Tibial nerve (tissue), 4 donors: ENCODE measurements at places on chromosomes 4 and X. TPM values are rescaled to one million over a fixed set of nuclear protein-coding genes. Genes with fewer than 3 reads are reported as not detected.

- no peak for DNase-seq
Observed at GRCh38 chr4:149684516-149684915, 131.1 kb downstream of the IQCM start.

DNA sequence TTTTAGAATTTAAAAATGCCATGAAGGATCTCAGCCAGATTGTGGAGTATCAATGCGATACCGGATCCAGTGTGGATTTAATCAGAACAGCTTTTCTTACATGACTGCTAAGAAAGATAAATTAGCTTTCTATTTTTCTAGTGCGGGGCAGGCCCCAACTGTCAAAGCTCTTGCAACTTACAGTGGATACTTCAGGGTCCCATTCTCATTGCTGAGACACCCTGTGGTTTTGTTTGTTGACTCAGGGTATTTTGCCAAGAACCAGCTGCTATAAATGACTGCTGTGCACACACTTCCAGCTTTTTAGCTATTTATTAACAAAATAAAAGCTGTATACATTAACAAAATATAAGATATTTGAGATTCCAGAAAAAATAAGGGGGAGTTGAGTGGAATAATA is 166.4 kb downstream of the DCLK2 start:
- no peak for DNase-seq

DNA sequence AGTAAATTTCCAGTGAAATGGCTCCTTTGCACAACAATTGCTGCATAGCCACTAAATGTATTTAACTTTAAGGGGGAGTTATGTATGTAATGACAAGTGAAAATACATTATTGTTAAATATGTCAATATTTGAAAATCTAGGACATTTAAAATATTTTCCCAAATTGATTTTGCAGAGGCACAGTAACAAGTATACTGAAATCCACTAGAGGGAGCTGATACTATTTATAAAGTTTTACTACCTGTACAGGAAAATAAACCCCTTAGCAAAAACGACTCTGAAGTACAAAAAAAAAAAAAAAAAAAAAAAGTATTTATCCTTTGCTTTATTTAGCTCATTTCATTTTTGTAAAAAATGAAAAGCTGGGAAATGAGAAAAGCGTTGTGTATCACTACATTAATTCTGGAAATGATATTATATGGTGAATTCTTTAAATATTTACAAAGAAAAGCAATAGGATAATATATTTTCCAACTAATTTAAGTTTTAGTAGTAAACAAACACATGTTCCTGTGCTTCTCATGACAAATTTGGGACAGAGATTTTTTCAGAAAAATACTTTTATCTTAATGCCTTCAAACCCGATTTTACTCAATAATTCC is 727.7 kb downstream of the DMD start:
- DNase-seq = no peak

DNA sequence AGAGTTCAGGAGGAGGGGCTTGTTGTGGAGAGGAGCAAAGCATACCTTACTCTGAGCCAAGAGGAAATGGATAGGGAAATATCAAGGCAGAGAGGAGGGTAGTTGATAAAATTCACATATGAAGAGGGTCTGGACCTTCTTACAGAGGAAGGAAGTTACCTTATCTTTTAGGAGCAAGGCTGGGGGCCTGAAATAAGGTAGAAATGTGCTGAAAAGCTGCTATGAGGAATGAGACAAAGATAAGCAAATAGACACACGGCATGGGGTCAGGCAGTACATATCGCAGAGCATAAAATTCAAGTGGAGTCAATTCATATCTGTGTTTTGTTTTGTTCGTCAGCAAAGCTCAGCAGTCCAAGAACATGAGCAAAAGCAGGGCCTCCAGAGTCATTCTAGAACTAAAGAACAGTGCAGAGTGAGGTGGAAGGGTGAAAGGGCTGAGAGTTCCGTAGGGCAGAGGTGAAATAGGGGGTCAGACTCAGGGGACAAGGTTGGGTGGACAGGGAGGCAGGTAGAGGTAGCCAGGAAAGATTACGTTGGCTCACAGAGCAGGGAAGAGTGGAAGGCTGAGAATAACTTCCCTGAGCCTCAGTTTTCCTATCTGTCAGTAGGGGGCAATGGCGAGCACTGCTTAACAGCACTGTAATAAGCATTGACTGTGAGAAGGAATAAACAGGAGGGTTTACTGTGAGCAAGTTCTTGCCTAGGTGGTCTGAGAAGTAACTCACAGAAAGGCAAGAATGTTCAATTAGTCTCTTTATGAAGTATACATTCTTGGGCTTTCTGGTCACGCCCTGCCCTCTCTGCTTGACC is 9.2 kb downstream of the VSIG4 start:
- DNase-seq = no peak

- DNase-seq = no peak
Observed at GRCh38 chrX:69014200-69014599, 151.1 kb downstream of the PJA1 start.

GRCh38 chr4:152083338-152083737 is 322.5 kb upstream of the GATB start:
- no peak for DNase-seq

DNA sequence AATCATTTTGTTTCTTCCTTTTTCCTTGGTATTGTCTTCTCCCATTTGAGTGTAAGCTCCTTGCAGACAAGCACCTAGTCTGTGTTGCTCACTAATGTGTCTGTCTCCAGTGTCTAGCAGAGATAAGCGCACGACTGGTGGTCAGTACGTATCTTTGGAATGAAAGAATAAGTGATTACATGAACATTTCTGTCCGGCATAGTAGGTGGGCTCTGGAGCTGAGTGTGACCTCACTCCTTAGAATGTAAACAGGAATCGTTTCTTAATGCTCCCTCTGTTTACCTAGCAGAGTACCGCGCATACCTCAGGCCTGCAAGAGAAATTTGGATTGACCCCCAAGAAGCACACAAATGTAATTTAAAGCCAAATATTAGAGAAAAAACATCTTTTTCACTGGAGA is 235.4 kb downstream of the MAML3 start:
- no peak for DNase-seq

The GAGE12E gene
- not detected for total RNA-seq

The ADGRG4 gene
- 0.20 TPM for total RNA-seq

The ADH1B gene
- 1,760 TPM for total RNA-seq

The CT45A5 gene
- not detected for total RNA-seq

The APLN gene
- total RNA-seq = 0.20 TPM

The TAF9B gene
- 15.3 TPM for total RNA-seq
